ENCODE measurements at places on chromosomes 5 and 9. TPM values are rescaled to one million over a fixed set of nuclear protein-coding genes. Genes with fewer than 3 reads are reported as not detected.
A peak's percentile ranks its signal among the peaks of the same experiment; 100 is the strongest.

DNA sequence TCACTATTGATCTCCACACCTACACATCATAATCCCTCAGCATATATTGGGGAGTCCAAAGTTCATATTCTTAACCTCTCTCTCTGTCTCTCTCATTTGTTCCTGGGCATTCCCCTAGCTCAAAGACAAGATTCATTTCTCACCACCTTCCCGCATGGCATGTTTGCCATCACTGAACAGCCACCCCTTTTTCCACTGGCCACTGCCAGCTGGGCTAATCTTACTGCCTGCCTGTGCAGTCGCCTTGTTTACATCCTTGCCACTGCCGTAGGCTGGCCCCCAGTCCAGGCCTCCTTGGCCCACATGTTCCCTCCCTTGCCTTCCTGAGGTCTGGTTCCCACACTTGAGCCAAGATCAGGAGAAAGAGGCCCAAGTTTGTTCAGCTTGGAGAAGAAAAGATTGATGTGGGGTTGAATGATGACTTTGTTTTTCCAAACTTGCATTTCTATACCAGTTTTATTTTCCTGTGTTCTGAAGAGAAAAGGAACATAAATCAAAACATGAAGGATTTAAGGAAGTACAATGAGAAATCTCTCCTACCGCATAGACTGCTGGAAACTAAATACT is 80.2 kb downstream of the PLAC8L1 start:
- peak; percentile 58 for DNase-seq

CDX1 gene
- not detected for total RNA-seq

GRCh38 chr5:140977003-140977402 is 10.7 kb downstream of the PCDHAC2 start:
- DNase-seq, result no peak

PCAT7 gene
- not detected for total RNA-seq

DNA sequence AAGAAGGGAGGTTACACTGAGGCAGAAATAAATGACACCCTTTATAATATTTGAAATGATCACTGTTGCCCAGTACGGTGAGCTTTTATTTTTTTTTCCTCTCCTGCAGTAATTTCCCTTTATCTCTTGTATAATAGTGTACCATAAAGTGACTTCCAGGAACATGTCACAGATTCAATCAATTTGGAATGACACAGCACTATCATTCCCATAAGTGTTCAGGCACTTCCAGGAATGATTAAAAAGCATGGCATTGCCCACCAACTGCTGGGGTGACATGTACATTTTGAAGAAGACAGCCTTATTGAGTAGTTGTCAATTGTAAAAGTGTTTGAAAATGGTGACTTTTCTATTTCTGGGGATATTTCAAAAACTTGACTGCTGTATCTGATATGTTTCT is 1700.9 kb upstream of the NUDT12 start:
- DNase-seq, result no peak

DNA sequence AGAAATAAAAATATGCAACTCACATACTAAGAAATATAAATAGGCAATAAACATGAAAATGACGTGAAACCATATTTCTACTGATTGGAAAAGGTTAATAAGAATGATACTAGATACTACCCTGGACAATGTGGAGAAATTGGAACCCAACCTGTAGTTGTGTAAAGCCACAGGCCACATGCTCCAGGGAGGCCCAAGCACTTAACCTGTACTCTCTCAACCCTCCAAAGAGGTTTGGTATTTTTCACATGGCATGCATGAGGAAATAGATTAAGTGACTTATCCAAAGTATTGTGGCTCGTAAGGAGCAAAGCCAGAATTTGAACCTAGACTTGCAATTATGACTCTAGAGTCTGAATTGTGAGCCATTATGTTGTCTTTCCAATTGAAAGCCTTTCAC is 13.4 kb downstream of the LIFR start:
- DNase-seq, result no peak

DNA sequence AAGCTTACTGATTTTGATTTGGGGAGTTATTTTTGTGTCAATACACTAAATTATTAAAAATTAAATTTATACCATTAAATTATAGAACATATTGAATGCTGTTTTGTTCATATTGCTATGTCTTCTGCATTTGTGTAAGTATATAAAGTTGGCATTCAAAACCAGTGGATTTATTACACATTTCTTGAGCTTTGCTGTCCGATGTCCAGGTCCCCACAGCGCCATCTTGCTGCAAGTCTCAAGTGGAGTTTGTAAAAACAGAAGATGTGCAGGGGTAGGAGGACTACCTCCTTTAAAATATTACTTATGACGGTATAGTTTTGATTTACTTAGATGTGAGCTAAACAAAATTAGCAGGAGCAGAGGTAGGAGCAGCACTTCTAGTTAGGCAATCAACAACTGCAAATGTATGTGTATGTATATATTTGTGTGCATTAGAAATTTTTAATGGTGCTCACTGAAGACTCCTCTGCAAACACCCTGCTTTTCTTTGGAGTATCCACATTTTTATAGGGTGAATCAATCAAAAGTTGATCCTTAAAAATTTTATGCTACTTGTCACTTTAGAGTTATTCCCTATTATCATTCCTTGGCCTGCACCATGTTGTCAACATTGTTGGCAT is 37.4 kb downstream of the CPEB4 start:
- DNase-seq, result peak; percentile 54

DNA sequence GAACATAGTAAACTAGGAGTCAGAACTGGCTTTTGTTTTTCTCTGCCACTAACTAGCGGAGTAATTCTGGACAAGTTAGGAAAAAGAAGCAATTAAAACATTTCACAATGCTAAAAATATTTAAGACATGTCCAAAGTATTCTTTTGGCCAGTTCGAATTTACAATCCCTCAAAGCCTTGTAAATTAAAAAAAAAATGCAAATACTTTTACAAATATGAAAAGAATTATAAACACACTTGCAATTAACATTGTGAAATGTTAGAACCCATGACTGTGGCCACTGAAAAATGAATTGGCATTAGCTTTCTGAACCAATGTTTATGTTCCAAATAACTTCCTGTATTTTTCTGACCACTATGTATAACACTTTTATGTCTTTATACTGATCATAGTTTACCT is 2.2 kb downstream of the RAD1 start:
- DNase-seq, result no peak

GRCh38 chr5:4159681-4160080 is 564.0 kb downstream of the IRX1 start:
- DNase-seq, result no peak

CRHBP gene
- 0.92 TPM for total RNA-seq

MSX2 gene
- 1.9 TPM for total RNA-seq

GRCh38 chr5:53397141-53397757 is 83.2 kb upstream of the FST start:
- DNase-seq, result no peak

PCDHGB2 gene
- total RNA-seq, result 8.7 TPM

DNA sequence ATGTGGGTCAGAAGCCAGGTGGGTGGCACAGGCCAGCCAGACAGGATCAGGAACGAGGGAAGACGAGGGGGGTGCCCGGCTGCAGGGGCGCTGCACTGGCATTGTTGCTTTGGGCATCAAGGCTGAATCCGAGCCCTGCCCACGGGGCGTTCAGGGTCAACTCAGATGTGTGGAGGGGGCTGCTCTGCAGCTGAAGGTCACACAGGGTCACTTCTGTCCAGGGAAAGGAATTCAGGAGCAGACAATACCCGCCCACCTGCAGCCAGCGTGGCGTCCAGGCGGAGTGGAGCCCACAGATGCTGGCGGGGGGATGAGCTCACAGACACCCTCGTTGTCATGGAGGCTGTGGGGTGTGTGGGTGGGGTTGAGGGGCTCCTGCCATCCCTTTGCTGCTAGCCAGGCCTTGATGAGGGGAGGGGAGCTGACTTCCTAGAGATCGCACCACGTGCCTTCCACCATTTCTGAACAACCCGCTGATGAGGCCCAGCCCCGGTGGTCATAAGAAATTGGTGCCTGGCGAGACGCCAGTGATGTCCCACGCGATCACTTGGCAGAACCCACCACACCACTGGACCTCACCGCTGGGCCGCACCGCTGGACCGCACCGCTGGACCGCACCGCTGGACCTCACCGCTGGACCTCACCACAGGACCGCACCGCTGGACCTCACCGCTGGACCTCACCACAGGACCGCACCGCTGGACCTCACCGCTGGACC is 31.2 kb downstream of the MRPL36 start:
- DNase-seq, result no peak

GRCh38 chr9:136694163-136694871 is 7.1 kb upstream of the AGPAT2 start:
- DNase-seq, result peak; percentile 80

SLC6A3 gene
- total RNA-seq, result not detected

DNA sequence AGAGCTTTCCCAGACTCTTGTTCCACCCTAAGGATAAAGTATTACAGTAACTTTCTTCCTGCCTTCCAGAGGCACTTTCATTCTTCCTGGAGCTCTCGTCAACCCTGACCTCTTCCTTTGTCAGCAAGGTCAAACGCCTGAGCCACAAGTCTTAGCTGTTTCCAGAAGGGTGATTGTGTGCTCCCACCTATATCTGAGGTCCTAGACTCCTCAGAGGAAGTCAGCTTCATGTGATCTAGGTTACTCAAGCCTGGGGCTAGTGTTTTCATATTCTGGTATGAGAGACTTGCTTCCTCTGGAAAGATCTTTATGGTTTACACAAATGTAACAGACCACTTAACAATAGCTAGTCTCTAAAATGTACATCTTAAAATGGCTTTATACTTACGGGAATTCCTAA is 5.4 kb upstream of the FAM120A start:
- DNase-seq, result no peak

GRCh38 chr5:116640236-116640635 is 65.6 kb upstream of the SEMA6A start:
- no peak for DNase-seq

IL5 gene
- not detected for total RNA-seq

GMCL2 gene
- not detected for total RNA-seq

- DNase-seq, result peak; percentile 56
Measured at GRCh38 chr9:113589407-113589806, 125.9 kb downstream of the RGS3 start.

DNA sequence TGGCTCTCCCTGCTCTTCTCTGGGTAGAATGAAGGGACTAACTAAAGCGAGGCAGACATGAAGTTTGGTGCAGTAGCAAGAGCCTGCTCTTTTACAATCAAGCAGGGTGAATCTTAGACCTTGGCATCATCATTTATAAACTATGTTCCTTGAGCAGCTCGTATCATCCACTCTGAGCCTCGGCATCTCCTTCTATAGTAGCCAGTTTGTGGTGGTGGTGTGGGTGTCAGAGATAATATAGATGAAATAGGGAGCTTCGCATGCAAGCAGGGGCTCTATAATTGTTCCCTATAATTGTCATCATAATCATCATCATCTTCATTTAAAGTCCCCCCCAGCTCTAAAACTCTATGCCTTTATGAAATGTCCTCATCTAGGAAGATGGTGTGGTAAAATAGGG is 72.5 kb upstream of the SAP30L start:
- no peak for DNase-seq

- DNase-seq, result peak; percentile 28
Measured at GRCh38 chr9:137580209-137580953, 1.7 kb upstream of the DPH7 start.

N4BP3 gene
- total RNA-seq, result 2.7 TPM

GRCh38 chr5:127832067-127832466 is 128.9 kb downstream of the CCDC192 start:
- no peak for DNase-seq

DNA sequence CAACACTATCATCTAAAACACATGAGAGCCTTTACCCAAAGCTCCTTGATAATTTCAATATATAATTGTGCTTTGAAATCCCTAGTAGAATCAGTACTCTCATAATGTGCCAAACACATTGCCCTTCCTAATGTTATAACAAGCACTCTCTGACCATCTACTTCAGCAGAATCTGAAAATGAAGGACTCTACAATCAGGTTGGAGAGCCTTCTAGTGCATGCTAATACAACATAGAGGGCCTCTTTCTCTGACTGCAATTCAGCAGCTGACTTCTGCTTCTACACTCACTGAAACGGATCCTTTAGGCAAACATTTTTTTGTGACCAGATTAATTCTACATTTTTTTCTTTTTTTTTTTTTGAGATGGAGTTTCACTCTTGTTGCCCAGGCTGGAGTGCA is 155.6 kb downstream of the EPB41L4A start:
- DNase-seq, result no peak

DNA sequence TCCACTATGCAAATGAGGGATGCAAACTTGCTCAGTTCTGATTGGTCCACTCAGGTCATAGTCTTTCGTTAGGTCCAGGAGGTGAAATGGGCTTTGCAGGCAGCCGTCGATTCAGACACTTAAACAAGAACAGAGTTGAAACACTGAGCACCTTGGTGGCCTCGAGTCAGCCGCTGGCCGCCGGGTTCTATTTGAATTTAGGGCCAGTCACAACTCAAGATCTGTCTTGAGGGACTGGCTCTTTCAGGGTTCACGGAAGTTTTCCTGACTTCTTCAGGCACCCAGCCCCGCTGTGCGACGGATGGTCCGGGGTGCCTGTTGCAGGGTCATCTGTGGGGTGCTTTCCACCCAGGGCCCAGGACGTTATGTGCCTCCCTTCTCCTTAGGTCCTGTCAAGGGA is 412.8 kb upstream of the IRX4 start:
- no peak for DNase-seq

- DNase-seq, result no peak
Measured at GRCh38 chr9:95667789-95668188, 151.0 kb upstream of the PTCH1 start.

FGD3 gene
- 3.2 TPM for total RNA-seq

DNA sequence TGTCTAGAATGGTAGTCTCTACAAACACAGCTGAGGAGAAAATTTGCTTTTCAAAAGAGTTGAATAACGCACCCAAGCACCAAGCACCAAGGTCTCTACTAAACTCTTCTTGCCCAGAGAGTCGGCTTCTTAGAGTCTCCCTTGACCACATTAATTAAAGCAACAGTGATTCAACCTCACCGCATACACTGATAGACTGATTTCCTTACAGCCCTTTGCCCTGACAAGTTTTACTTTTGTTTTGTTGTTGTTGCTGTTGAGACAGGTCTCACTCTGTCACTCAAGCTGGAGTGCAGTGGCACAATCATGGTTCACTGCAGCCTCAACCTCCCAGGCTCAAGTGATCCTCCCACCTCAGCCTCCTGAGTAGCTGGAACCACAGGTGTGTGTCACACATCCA is 1035.7 kb upstream of the DMAC1 start:
- no peak for DNase-seq

GRCh38 chr5:125316391-125316790 is 570.0 kb upstream of the ZNF608 start:
- no peak for DNase-seq

DNA sequence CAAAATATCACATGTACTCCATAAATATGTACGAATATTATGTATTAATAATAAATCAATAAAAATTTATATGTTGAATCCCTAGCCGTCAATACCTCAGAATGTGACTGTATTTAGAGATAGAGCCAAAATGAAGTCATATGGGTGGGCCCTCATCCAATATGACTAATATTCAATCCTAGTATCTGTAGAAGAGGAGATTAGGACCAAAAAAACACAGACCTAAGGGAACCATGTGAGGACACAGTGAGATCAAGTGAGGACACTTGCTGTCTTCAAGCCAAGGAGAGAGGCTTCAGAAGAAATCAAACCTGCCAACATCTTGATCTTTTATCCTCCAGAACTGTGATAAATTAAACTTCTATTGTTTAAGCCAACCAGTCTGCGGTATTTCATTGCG is 3.7 kb upstream of the AMACR start:
- DNase-seq, result no peak

- DNase-seq, result no peak
Measured at GRCh38 chr5:133132717-133133116, 80.9 kb downstream of the HSPA4 start.

Data from left ventricle myocardium superior (tissue), 1 donor.